ENCODE measurements at places on chromosomes 3 and 15.

DNA sequence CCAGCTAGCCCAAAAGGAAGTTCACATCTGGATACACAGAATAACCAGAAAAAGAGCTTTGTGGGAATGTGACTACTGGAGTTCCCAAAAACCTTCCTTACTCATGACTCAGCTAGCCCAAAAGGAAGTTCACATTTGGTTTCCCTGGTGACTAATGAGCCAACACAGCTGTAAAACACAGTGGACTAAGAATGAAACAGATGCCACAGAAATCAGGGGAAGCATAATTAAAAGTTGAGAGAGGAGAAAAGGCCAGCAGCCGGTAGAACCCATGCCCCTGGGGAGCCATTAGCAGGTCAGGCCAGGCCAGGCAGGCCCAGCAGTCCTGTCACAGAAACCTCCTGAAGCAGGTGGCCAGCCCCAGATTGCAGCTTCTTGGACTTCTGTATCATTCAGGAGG lies 130.3 kb downstream of the GHSR start:
- DNase-seq = no peak

- no peak for DNase-seq
Measured at GRCh38 chr3:161851941-161852566, 355.4 kb downstream of the OTOL1 start.

- DNase-seq = no peak
Measured at GRCh38 chr3:15495461-15496340, 25.8 kb downstream of the COLQ start.

- DNase-seq = peak; percentile 43
Measured at GRCh38 chr3:49017971-49018706, at the start of gene DALRD3. Gene DALRD3 (minus strand): TSS chr3:49018580. CDS start chr3:49018564, 16 bp downstream.

DNA sequence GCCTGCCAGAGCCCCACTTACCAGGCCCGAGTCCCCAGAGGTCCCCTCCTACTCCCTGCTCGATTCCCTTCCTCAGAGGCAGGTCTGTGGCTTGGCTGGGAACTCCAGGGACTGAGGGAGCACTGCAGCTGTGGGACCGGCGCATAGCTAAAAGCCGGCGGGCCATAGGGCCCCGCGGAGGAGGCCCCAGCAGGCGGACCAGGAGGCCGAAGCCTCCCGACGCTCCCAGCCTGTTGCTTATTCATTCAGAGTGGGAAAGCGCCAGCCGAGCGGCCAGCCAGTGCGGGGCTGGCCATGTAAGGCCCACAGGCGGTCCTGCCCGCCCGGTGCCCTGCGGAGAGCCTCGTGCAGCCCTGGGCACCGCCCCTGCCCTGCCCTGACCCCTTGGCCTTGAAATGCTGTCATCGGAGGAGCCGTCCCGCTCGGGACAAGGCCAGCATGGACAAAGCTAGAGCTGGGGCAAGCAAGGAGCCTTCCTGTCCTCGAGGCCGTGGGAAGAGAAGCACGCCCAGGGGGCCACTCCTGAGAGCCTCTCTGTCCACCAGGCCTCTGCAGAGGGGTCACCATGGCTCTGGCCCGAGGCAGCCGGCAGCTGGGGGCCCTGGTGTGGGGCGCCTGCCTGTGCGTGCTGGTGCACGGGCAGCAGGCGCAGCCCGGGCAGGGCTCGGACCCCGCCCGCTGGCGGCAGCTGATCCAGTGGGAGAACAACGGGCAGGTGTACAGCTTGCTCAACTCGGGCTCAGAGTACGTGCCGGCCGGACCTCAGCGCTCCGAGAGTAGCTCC lies at the start of gene LOXL1:
LOXL1 (plus strand) TSS at position 244 of the 784 bp plus-strand sequence; CDS start at position 566, 322 bp downstream.
- no peak for DNase-seq

DNA sequence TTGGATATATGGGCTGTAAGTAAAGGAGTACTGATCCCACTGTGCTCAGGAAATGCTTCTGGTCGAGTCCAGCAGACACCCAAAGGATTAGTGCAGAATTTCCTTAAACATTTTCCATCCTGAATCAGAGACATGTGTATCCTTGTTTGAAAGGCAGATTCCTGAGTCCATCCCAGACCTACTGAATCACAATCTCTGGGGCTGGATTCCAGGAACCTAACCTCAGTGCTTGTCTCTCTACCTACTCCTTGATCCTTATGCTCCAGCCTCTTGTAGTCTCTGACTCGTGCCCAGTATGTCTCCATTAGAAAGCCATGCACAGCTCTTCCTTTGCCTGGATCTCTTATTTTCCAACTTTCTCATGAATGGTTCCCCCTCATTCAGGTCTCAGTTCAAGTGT lies 585.8 kb downstream of the NLGN1 start:
- DNase-seq = no peak

DNA sequence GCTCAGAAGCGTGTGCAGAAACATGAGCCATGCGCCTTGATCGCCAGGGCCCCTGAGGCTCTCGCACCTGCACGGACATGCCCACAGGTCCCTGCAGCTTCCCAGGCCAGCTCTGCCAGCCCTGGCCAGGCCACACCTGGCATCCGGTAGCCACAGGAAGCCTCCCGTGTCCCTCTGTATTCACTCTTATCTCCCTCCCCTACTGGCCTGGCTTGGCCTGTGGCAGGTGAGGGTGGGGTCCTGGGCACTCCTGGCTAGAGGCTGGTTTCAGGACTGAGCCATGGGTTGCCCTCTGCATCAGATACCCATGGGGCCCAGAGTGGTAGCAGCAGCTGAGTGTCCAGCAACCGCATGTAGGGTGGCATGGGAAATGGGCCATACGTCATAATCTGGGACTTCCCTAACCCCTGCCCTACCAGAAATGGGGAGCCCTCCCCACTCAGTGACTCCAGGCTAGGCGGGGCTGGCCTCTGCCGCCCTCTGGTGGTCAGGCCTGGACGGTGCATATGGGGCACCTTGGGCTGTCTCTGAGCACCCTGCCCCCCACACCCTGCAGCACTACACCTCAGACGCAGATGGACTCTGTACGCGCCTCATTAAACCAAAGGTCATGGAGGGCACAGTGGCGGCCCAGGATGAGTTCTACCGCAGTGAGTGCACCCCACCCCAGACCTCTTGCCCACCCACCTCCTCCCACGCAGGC lies 12.6 kb upstream of the LMAN1L start:
- DNase-seq = peak; percentile 76

- no peak for DNase-seq
Measured at GRCh38 chr3:30894521-30895251, at the start of gene GADL1. Gene GADL1 (minus strand): TSS chr3:30894661. CDS start chr3:30894614, 47 bp downstream.

DNA sequence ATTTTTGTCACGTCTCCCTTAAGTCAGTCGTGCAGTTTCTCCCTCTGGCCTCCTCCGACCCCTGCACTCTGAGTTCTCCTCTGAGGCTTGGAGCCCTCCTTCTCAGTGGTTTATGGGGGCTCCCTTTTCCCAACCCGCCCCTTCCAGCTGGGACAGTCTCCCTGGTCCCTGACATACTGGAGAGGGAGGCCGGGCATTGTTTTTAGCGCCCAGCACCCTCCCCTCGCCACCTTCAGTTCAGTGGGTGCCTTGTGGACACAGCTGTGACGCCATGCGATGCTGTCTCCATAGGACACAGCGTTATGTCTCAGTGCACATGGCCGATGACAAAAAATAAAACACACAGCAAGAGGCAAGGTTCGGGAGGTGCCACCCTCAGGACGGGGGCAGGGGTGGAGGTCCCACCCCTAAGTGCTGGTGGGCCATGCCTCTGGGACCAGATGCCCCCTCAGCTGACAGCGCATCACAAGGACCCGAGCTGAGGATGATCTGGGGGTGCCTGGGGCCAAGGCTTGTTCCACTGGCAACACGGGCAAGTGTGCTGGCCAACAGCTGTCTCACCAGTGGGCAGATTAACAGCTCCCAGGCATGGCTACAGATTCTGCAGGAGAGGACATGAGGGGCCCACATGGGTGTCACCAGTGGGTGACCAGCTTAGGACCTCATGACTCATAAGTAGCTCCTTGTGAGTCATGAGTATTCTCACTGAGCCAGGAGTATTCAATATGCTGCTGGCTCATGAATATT lies 81.6 kb downstream of the PLXNA1 start:
- DNase-seq = no peak

DNA sequence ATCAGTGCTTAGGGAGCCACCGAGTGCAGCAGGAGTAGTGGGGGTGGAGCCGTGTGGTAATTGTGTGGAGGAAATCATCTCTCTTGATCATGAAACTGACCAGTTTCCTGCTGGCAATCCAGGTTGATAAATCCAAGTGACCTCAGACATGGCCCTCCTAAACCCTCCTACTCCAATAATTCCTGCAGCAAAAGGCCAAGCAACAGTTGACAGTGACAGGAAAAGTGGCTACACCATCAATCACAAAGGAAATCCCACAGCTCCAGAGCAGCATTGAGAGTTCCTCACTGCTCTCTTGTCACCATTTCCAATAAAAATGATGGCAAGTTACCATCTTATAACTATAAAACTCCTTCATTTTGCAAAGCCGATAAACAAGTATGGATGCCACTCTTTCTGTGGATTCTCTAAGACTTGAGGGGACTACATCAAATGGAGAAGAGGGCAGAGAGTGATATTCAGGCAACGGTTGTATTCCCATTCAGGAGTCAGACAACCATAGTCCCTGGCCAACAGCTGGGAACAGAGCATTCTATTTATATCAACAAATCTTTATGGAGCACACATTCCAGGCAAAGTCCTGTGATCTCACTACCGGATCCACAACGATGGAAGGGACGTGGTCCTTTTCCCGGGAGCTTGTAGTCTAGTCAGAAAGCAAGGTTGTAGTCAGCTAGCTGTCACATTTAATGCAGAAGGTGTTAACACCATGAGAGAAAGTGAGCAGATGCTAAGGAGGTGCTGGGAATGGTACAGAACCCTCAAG lies 312.5 kb upstream of the CTNNB1 start:
- DNase-seq = no peak

Measured in activated effector memory CD4-positive, alpha-beta T cell treated with Interleukin-2 at 50 U/mL for 16 hours (primary cell).